Urinary bladder (tissue), 4 donors: ENCODE measurements at places on chromosomes 4 and X. TPM values are rescaled to one million over a fixed set of nuclear protein-coding genes. Genes with fewer than 3 reads are reported as not detected.

CCDC149 gene
- total RNA-seq, result 17.4 TPM

NUP62CL gene
- total RNA-seq, result 2.2 TPM

EDA gene
- total RNA-seq, result 5.7 TPM

RAB28 gene
- total RNA-seq, result 28.5 TPM

STIM2 gene
- total RNA-seq, result 34.9 TPM

FOXR2 gene
- not detected for total RNA-seq

PPP1R2C gene
- total RNA-seq, result not detected

RXFP1 gene
- total RNA-seq, result 1.2 TPM

KLF3 gene
- total RNA-seq, result 65.0 TPM

RAB33A gene
- total RNA-seq, result 2.5 TPM

TCEAL9 gene
- total RNA-seq, result 102 TPM

CDS1 gene
- total RNA-seq, result 5.3 TPM

FATE1 gene
- not detected for total RNA-seq

HSPA4L gene
- total RNA-seq, result 4.5 TPM

TSC22D3 gene
- total RNA-seq, result 63.2 TPM

MAML3 gene
- total RNA-seq, result 6.7 TPM

SHROOM3 gene
- 11.7 TPM for total RNA-seq

GPR143 gene
- 0.79 TPM for total RNA-seq

LRIT3 gene
- total RNA-seq, result 0.16 TPM

TBX22 gene
- total RNA-seq, result 0.21 TPM

CENPC gene
- total RNA-seq, result 75.1 TPM

LDB2 gene
- total RNA-seq, result 142 TPM

HTN3 gene
- total RNA-seq, result not detected

ADH1A gene
- total RNA-seq, result not detected

ATP1B4 gene
- 9.9 TPM for total RNA-seq

SFRP2 gene
- 119 TPM for total RNA-seq

TMSB15C gene
- 19.7 TPM for total RNA-seq

RIBC1 gene
- 0.32 TPM for total RNA-seq

RAB39B gene
- total RNA-seq, result 1.4 TPM

HTR2C gene
- 3.4 TPM for total RNA-seq

RAB9A gene
- total RNA-seq, result 36.2 TPM

GAGE12J gene
- not detected for total RNA-seq

PPM1K gene
- total RNA-seq, result 56.4 TPM

BMX gene
- total RNA-seq, result 4.8 TPM

AP1S2 gene
- total RNA-seq, result 76.8 TPM

UGT8 gene
- total RNA-seq, result 2.0 TPM

MANBA gene
- total RNA-seq, result 62.2 TPM

STPG2 gene
- 1.0 TPM for total RNA-seq

PDS5A gene
- 111 TPM for total RNA-seq

EPGN gene
- total RNA-seq, result not detected

HOPX gene
- 45.9 TPM for total RNA-seq

PNMA6E gene
- total RNA-seq, result not detected

TMEM47 gene
- 54.1 TPM for total RNA-seq

PRSS12 gene
- total RNA-seq, result 34.7 TPM

CENPVL2 gene
- not detected for total RNA-seq

TIGD4 gene
- total RNA-seq, result 2.9 TPM

CPEB2 gene
- total RNA-seq, result 18.5 TPM

KIF4A gene
- total RNA-seq, result 7.2 TPM

MAGEA4 gene
- not detected for total RNA-seq

LGI2 gene
- total RNA-seq, result 4.8 TPM

SERTM2 gene
- total RNA-seq, result 0.37 TPM

TGIF2LX gene
- not detected for total RNA-seq

RAB41 gene
- total RNA-seq, result not detected

GLRB gene
- total RNA-seq, result 8.9 TPM

MAGEA8 gene
- not detected for total RNA-seq

AWAT2 gene
- total RNA-seq, result not detected

GAGE13 gene
- total RNA-seq, result not detected

NHS gene
- total RNA-seq, result 7.8 TPM
